Natural killer cell (primary cell): ENCODE measurements at places on chromosomes 7 and 10.

DNA sequence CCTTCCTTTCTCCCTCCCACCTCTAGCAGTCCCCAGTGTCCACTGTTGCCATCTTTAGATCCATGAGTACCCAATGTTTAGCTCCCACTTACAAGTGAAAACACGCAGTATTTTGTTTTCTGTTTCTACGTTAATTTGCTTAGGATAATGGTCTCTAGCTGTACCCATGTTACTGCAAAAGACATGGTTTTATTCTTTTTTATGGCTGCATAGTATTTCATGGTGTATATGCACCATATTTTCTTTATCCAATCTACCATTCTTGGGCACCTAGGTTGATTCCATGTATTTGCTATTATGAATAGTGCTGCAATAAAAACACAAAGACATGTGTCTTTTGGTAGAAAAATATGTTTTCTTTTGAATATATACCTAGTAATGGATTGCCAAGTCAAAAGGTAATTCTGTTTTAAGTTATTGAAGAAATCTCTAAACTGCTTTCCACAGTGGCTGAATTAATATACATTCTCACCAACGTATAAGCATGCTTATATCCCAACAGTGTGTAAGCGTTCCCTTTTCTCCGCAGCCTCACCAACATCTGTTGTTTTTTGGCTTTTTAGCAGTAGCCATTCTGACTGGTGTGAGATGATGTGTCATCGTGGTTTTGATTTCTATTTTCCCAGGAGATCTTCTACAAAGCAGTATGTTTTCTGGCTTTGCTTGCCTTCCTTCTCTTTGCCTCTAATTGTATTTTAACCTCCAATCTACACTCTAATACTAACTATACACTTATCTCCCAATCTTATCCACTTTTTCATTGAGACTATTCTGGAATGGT is 179.5 kb upstream of the PHF14 start:
- DNase-seq, result no peak

- DNase-seq, result no peak
These were observed 7.6 kb downstream of the FAM53B start for GRCh38 chr10:124736491-124737136.

DNA sequence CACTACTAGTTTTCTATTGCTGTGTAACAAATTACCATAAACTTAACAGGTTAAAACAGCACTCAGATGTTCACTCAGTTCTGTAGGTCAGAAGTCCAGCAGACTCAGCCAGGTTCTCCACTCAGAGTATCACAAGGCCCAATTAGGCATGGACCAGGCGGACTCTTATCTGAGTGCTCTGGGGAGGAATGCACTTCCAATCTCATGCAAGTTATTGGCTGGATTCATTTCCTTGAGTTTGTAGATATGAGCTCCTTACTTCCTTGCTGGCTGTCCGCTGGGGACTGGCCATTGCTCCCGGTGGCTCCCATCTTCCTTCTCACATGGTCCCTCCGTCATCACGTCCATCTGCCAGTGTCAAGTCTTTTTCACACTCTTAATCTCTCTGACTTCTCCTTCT is 137.0 kb upstream of the PRR15 start:
- no peak for DNase-seq

DNA sequence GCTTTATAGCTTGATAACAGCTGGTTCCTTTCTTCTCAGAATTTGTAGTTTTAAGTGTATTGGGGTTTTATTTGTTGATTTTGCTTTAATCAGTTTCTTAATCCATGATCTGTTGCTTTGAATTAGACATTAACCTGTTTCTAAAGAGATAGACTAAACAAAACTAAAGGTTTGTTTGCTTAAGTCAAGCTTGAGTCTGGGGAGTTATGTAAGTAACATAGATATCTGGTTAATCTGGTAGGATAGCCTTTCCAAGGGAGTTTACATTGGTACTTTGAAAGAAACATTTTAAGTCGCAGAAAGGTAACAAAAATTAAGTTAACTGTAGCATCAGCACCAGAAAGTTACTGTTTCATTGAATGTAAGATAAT is 5.4 kb downstream of the PPP2R2D start:
- DNase-seq, result no peak

GRCh38 chr7:147516391-147516790 is 1074.2 kb upstream of the C7orf33 start:
- no peak for DNase-seq

DNA sequence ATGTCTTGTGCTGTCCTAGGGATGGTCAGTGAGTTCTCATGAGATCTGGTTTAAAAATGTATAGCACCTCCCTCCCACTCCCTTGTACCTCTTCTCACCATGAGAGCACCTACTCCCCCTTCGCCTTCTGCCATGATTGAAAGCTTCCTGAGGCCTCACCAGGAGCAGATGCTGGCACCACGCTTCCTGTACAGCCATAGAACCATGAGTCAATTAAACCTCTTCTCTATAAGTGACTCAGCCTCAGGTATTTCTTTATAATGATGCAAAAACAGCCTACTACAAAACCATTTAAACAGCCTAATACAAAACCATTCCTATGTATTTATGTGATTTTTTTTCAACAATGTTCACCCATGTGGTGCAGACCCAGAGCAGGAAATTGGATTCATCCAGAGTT is 32.0 kb downstream of the KDM7A start:
- DNase-seq, result no peak

- no peak for DNase-seq
These were observed 665.2 kb downstream of the INHBA start for GRCh38 chr7:41037691-41038090.

GRCh38 chr7:118040562-118040961 is 143.4 kb upstream of the LSM8 start:
- DNase-seq, result no peak

DNA sequence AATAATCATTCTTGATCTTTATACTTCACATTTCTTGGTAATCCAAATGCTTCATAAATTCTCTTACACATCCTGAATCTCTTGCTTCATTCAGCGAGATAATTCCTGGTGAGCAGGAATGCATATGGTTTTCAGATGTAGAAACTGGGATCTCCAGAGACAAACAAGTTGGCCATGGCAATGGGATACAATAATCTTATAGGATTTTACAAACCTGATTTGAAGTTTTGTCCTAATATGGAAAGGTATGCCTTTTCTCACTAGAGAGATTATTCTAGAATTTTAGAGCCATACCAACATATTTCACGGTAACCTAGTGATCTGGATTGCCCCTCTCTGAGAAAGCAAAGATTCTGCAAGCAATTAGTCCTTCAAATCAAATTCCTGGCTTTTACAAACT is 13.1 kb upstream of the TRDMT1 start:
- DNase-seq, result no peak

GRCh38 chr7:83472376-83472775 is 176.6 kb downstream of the SEMA3E start:
- DNase-seq, result no peak

GRCh38 chr10:103713676-103714075 is 141.7 kb downstream of the SH3PXD2A start:
- DNase-seq, result no peak

GRCh38 chr7:125126376-125126775 is 196.8 kb upstream of the POT1 start:
- DNase-seq, result no peak

DNA sequence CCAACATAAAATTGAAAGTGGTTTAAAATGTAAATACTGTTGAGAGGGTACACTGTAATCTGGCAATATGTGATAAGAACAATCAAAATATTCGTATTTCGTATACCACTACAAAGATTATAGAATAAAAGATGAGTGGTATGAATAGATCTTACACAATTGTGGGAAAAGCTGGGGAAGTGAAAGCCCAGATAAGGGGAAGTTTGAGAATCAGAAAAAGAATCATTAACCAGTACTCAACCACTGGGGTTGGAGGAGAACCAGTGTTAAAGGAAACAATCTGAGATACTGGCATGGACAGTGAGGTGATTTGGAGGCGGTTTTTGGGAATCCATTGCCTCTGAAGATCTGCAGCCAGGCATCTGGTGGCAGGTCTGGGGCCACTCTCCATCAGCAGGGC is 59.7 kb upstream of the CDK14 start:
- DNase-seq, result no peak

- no peak for DNase-seq
These were observed 30.5 kb upstream of the FBXW4 start for GRCh38 chr10:101725296-101726114.

GRCh38 chr7:16719699-16720098 is 33.9 kb upstream of the TSPAN13 start:
- no peak for DNase-seq

- DNase-seq, result no peak
These were observed 27.9 kb downstream of the RALA start for GRCh38 chr7:39651265-39651664.

DNA sequence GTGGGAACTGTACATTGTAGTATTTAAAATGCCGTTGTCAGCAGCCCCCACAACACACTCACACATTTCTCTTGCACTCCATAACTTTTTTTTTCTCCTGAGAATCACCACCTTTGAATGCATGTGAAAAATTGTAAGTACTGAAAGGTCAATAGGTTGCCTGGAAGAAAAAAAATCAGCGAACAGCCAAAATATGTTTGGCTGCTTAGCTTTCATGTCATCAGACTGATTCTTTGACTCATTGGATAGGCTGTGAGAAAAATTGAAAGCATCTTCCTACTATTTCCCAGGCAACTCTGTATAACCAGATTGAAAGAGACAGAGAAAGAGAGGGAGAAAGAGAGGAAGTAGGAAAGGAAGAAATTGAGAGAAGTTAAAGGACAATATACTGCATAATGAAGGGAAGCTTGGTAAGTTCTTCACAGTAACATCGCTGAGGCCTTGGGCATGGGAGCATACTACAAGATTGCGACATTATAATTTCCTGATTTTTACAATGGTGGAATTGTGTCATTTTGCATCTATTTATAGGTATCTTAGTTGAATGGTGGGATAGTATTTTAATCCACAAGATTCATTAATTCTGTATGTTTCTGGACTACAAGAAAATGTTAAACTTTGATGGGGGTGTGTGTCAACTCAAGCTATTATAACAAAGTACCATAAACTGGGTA is 249.3 kb upstream of the KCND2 start:
- no peak for DNase-seq

DNA sequence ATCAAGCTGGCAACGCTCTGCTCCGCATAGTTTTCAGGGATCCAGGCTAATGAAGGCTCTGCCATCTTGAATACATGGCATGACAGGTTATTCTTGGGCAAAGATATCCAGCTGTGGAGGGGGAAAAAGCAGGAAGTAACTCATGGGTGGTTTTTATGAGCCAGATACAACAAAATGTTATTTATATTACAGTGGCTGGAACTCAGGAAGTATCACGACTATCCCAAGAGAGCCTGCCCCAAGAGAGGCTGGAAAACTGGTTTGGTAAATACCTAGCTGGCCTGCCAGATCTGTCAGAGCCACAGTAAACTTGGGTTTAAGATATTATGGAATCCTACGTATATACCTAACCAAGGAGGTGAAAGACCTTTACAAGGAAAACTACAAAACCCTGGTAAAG is 462.8 kb upstream of the ANKRD30A start:
- DNase-seq, result no peak

DNA sequence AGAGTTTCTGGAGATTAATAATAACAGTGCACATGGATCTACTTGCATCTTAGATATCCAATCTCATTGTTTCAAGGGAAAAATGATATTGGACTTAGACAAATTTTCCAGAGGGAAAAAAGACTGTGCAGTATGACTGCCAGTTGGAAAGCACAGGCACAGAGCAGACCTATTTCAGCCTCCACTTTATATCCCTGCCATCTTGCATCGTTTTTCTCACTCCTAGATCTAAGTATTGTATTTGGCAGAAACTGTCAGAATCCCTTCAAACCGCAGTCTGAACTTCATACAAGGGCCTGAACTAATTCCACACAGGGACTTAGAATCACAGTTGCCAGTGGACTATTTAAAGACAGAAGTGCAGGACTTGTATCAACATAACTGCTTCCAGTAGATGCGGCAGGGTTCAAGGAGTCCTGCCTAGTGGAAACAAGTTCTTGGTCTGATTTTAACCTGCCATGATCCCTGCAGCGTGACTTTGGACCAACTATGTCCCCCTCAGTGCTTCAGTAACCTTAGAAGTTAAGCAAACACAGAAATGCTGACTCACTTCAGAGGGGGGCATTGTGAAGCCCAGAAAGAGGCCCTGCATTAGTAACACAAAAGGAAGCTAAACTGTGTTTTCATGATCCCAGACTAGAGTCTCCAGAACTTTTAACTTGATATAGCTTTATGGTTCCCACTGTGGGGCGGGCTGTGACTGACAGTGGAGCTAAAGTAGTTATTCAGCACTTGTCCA is 95.7 kb upstream of the PALS2 start:
- no peak for DNase-seq

DNA sequence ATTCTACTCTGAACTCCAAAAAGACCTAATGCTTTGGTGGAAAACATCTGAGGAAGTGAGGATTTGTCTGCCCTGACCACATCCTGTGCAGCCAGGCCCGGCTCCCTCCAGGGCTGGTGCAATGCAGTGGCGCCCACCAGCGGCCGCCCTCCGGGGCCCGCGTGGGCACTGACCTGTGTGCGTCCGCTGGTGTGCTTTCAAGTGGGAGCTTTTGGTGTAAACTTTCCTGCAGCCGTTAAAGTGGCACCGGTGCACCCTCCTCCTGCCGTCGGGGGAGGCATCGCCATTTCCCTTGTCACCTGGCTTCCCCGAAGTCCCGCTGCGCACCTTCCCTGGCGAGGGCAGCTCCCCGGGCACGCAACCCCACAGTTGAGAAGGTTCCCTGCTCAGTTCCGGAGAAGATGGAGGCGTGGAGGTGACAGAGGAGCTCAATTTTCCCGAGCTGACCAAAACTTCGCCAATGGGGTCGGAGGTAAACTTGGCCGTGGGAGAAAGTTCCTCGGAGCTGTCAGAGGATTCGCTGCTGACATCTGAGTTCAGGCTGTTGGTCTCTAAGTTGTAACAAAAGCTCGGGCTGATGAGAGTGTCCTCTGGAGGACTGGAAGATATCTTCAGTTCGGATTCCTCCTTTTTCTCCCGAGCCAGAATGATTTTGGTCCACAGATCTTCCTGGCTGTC is 3.4 kb downstream of the KLF6 start:
- DNase-seq, result peak; percentile 63

DNA sequence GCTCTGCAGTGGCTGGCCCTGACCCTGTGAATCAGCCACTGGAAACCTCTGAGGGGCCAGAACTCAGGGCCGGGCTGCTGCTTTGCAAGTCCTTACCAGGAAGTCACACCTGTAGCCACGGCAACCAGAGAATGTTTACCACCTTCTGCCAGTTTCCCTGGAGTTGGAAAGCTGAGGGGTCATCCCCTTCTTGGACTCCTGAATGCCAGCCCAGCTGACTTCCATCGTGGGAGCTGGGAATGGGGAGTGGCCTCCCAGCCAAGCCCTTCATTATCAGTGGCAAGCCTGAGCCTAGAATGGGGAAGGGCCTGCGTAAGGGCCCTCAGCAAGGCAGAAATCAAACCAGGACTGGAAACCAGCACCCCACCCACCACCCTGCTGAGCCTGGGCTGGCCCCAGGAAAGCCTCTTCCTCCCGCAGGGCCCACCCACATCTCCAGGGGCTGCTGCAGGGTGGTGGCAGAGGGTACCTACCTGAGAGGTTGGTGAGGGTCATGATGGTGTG is 6.5 kb upstream of the CRHR2 start:
- DNase-seq, result no peak

- peak; percentile 25 for DNase-seq
These were observed 9.5 kb downstream of the GLI3 start for GRCh38 chr7:42227541-42227935.

- DNase-seq, result no peak
These were observed 117.4 kb downstream of the VIPR2 start for GRCh38 chr7:159027056-159027788.

- DNase-seq, result no peak
These were observed 3.3 kb downstream of the MAP3K8 start for GRCh38 chr10:30437031-30437841.
